ENCODE measurements at places on chromosomes 7 and 10.

DNA sequence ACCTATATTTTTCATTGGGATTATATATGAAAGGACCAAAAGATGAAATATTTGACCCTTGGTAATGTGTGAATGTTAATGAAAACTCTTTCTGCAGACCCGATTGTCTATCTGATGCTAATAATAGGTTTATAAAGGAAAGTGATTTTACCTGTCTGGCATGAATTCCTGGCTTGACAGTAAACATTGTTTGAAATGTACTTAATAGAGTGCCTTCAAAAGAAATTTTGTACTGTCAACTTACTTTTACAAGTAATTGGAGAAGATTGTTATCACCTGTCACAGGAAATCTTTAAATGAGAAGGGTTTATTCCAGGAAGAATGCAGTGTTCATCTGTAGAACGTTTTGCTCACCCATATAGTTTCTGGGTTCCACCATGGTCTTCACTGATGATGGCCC lies 588.2 kb downstream of the INHBA start:
- DNase-seq: no peak

DNA sequence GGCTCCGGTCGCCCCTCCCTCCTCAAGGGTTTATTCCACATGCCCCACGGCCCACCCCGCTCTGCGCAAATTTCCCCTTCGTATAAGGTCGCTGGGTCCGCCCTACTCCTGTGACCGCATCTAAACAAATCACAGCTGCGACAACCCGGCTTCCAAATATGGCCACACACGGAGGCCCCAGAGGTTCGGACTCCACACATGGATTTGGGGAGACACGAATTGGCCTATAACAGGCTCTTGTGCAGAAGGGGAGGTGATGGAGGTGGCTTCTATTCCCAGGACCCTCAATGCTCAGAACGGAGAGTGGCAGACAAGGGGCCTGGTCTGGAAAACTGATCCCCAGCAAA lies 90.1 kb downstream of the FOXL3 start:
- DNase-seq: no peak

DNA sequence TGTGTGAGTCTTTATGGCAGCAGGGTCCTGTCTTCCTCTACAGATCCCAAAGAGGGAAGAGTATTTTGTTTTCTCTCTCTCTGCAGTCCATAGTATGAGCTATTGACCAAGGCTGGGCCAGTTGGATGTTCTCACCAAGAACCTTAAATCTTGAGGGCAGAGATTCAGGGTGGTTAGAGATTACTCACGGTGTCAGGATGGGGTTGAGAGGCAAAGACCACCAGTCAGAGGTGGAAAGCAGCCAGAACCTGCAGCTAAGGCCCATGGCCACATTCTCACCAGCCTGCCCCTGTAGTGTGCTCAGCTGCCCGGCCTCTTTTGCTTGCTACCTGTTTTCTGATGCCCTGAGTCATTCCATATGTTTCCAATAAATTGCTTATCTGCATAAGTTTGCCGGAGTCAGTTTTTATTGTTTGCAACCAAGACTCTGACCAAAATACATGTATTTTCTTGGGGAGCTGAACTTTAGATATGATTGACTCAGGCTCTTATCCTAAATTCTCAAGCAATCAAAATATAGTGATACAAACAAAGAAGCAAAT lies 67.0 kb downstream of the MAP3K8 start:
- no peak for DNase-seq

DNA sequence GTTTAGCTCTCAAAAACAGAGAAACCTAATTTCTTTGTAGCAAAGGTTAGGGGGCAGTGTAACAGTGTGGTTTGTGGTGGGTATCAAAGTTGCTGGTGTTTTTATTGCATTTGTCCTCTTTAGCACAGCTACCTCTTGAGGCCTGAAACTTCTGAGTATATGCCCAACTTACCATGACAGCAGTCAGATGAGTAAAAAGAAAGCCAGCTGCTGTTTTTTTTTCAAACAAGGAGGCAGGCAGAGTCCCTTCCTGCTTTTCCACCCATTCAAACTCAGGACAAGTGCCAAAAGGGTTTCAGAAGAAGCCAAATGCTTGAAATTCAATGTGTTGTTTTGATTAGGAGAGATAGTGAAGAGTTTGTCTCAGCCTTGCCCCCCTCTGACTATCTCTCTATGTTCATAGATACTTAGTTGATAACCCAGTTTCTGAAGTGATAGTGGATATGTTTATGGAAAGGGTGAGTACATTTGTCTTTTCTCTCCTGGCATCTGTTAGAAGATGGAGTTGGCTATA lies 23.1 kb downstream of the GBF1 start:
- DNase-seq: no peak

DNA sequence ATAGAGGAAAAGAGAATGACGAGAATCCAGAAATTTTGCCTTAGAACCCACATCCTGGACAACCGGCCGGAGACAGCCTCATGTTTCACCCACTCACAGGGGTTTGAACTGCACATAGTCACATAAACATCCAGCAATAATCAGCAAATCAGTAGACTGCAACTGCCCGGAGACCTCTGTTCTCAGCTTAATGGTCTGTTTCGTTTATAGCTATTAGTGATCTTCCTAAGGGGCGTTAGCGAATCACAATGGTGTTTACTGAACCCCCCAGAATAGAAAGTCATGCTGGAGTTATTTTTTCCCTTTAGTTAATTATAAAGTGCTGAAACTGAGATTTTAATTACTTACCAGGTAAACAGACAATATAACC lies 98.4 kb downstream of the SFMBT2 start:
- no peak for DNase-seq

DNA sequence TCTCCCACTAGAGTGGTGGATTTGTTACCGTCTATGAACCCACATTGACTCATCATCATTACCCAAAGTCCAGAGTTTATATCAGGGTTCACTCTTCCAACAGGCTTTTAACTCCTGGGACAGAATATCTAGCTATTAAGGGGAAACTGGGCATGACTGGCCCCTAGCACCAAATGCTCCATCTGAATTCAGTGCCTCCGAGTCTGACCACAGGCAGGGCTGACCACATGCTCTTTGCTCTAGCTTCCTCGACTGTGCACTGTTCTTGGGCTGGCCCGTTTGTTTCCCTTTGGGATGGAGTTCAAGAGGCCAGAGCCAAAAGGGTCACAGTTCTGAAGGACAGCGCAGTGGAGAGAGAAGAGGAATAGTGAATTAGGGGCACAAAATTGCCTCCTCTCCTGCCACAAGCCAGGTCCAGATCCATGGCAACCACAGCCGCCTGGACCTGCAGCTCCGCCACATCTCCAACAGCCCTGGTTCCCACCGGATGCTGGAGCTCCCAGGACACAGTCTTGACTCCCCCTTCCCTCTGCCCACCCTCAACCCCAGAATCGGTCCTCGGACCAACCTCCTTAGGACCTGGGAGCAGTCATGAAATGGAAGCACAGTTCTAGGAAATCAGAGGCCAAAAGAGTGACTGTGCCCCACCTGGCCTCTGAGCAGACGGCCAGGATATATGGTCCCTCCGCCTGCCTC lies 16.2 kb downstream of the CAMK2G start:
- no peak for DNase-seq

DNA sequence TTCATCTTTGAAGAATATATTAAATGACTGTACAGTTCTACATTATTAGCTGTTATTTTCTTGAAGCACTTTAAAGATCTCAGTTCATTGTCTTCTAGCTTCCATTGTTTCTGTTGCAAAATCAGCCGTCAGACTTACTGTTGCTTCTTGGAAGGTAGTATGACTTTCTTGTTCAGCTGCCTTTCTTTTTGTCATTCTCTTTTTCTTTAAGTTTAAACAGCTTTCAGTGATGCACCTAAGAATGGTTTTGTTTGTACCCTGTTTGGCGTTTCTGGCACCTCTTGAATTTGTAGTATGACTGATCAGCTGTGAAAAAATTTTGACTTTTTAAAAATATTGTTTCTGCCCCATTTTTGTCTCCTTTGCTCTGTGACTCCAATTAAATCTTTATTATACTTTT lies 9.3 kb downstream of the MKLN1 start:
- no peak for DNase-seq

- no peak for DNase-seq
Observed at GRCh38 chr10:110457851-110458250, 39.9 kb upstream of the DUSP5 start.

All from brain pericyte (primary cell).